ENCODE measurements at places on chromosomes 5 and 9.
A peak's percentile ranks its signal among the peaks of the same experiment; 100 is the strongest.

- DNase-seq = no peak
These were observed 228.3 kb downstream of the PDE4D start for GRCh38 chr5:59665086-59665831.

DNA sequence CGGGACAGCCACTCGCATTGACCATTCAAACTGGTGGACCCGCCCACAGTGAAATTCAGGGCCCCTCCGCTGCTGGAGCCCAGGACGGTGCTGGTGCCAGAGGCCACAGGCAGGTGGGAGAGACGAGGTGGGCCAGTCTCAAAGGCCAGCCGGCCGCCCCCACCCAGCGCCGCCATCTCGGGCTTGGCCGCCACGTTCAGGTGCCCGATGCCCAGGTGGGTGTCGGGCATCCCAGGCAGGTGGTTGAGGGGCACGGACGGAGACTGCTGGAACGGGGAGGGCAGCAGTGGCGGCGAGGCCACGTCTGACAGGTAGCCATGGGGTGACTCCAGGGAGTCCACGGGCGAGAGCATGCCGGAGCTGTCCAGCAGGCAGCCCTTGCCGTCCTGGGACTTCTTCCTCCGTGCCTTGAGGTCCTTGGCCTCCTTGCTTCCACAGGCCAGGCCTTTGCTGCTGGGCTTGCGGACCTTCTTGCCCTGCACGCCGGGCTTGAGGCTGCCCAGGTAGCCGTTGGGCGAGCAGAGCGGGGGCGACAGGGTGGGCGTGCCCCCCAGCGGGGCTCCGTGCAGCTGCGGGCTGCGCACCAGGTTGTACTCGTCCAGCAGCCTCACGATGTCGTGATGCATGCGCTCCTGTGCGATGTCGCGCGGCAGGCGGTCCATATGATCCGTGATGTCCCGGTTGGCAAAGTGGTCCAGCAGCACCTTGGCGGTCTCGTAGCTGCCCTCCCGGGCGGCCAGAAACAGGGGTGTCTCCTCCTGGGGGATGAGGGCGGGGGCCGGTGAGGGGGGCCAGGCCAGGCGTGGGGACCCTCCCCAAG, 14.2 kb upstream of the SEC16A start:
- no peak for DNase-seq

GRCh38 chr9:99013550-99013949, 69.8 kb downstream of the COL15A1 start:
- no peak for DNase-seq

GRCh38 chr9:114777821-114778609, 27.8 kb downstream of the TNFSF15 start:
- no peak for DNase-seq

- DNase-seq = no peak
These were observed 9.3 kb upstream of the NRARP start for GRCh38 chr9:137311171-137311985.

- DNase-seq = no peak
These were observed 232.1 kb downstream of the FBXO4 start for GRCh38 chr5:42157215-42157614.

DNA sequence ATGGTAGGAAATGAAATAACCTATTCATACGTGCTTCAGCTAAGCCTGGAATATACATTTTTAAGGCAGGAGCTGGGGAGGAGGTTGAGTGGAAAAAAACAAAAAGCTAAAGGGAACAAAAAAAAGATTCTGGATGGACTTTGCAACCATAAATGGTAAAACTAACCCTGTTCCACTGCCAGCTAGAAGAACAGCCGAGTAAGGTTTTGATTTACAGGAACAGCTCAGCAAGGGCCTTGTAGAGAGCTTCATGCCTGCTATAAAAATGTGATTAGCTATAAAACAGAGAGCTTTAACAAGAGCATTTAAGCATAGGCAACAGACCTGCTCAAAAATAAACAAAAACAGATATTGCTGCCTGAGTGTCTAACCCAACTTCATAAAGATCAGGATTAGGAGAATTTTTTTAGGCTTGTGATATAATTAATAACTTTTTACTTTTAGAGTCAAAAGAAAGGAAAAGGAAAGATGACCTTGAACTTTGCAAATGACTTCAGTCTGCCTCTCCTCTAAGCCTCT, 194.8 kb downstream of the FBXL7 start:
- DNase-seq = no peak

DNA sequence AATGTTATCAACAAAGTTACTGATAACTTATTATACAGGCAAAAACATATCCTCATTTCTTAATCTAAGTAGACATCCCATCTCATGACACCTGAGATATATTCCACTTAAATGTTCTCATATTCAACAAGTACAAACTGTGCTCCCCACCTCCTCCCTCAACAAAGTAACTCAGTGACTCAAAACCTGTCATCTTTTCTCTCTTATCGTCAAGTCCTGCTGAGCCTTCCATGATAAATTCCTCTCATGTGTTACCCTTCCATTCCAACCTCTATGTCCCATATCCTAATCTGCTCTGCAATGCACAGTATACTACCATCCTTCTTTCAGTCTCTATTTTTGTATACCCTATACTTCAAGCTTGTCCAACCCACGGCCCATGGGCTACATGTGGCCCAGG, 13.6 kb downstream of the RNF145 start:
- no peak for DNase-seq

DNA sequence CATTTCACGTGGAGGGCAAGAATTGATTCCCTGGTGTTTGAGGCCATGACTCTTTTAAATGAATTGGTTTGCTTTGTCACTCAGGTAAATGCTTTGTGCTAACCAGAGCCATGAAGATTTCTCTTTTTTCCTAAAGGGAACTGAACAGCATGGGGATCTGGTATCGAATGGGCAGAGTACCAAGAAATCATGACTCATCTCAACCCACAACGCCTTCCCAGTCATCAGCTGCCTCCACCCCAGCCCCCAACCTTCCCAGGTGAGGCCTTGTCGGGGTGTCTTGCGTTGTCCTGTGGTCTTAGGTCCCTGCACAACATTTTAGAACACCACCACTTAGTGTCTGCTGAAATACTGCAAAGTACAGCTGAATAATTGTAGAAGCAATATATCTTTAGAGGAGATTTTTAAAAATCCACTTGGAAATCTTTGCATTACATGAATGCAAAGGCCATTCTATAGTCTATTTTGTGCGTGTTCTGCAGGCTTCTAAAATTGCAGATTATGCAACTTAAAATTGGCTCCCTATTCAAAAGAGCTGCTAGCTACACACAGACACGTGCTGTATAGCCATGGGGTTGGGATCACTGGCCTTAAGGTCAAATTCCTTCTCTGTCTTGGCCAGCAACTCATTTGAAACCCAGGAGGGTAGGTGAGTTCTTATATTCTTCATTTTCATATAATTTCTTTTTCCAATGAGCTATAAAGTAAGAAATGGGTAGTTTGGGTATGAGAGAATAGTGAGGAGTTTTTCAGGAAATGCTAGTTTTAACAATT, 69.0 kb downstream of the MVB12B start:
- peak; percentile 39 for DNase-seq

DNA sequence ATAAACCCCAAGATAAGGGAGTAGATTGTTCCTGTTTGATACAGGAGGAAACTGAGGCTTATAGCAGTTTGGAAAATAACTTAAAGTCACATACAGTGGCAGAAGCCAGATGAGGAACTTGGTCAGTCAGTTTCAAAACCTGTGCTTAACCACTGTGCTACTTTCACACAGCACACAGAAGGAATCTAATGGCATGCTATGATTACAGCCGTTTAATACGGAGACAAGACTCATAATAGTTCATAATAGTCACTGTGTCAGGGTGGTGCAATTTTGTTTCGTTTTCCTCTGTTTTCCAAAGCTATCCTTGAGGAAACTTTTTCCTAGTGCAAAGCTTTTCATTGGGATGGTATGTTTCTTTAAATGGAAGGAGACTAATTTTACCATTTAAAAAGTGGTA, 112.3 kb downstream of the GCNT1 start:
- DNase-seq = peak; percentile 2

DNA sequence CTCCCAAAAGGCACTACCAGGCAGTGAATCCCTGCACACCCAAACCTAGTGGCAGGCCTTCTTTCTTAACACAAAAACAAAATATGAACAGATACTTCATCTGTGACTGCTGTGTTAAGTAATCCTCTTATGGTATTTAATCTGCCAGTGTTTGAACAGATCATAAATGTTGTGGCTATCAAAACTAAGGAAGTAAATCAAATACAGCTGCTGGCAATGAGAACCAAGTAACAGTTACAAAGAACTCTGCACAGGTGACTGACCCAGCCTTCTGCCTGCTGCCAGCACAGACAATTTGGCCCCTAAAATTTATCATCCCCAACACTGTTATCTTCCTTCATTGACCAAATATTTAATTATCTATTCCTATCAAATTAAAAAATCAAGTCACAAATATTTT, 78.0 kb downstream of the GNAQ start:
- DNase-seq = no peak

DNA sequence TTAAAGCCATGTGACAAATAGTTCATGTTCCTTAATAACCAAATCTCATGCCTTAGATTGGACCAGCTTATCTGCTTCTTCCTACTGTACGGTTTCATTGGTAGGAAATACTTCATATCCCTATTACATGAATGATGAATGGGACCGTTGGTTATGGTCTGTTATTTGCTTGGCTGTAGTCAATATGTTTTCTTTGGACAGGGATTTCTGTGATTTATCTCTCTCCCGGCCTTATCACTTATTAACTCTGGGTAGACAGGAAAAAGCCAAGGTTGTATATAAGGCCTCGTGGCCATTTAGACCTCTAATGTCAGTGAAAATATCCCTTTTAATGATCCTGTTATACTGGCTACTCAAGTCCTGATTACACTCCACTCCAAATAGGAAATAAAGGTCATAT, 330.6 kb downstream of the EBF1 start:
- no peak for DNase-seq

GRCh38 chr9:114372921-114373448, 14.8 kb downstream of the AKNA start:
- no peak for DNase-seq

DNA sequence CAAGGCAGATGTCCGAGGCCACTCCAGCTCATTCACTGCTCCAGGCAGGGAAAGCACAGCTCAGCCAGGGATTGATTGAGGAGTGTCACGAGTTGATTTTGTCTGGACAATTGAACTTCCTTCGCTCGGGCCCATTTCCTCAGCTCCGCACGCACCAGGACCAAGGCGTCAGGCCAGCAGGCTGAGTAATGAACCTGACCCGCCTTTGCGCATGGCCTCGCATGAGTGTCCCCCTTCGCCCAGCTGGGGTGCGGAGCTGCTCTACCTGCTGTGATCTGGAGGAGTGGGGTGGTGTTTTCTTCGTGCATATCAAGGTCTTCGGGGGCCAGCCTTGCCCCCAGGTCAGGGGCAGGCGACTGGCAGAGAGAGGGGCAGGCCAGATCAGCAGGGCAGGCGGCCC, 44.0 kb downstream of the VAV2 start:
- DNase-seq = no peak

DNA sequence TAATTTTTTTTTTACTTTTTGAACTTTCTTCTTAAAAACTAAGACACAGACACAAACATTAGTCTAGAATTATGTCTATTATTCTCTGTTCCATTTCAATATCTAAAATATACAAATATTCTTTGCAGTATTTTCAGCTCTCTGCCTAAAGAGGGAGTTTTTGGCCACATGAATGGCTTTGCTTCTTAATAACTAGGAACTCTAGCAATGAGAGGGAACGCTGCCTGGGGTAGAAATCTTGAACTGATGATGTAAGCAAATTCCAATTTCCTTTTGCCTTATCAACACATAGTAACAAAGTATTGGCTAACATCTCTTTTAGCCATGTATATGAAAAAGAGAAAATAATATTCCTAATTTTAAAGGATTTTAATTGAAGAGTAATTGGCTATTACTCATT, 51.9 kb downstream of the SLC25A46 start:
- DNase-seq = no peak

GRCh38 chr5:117888688-117889087, 1099.7 kb downstream of the DTWD2 start:
- DNase-seq = peak; percentile 11

GRCh38 chr9:97873882-97874281, 20.9 kb downstream of the FOXE1 start:
- DNase-seq = peak; percentile 22

DNA sequence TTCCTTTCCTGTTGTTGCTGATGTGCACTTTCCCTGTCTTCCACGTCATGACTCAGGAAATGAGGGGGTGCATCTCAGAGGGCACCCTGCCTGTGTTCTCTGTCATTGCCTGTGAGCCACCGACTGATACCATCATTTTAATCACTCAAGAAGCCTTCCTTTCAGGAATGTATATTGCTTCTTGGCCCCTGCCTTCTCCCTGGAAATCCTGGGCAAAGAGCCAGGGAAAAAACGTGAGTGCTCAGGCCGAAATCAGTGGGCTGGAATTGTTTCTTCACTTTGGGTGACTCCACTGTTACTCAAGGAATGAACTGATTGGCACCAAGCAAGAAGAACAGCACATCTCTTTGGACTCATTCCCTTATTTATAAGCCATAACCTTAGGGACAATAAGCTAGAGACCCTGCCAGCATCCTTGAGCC, 126.1 kb downstream of the SNX18 start:
- peak; percentile 48 for DNase-seq

- DNase-seq = no peak
These were observed 243.0 kb upstream of the ITGA1 start for GRCh38 chr5:52544738-52545137.

DNA sequence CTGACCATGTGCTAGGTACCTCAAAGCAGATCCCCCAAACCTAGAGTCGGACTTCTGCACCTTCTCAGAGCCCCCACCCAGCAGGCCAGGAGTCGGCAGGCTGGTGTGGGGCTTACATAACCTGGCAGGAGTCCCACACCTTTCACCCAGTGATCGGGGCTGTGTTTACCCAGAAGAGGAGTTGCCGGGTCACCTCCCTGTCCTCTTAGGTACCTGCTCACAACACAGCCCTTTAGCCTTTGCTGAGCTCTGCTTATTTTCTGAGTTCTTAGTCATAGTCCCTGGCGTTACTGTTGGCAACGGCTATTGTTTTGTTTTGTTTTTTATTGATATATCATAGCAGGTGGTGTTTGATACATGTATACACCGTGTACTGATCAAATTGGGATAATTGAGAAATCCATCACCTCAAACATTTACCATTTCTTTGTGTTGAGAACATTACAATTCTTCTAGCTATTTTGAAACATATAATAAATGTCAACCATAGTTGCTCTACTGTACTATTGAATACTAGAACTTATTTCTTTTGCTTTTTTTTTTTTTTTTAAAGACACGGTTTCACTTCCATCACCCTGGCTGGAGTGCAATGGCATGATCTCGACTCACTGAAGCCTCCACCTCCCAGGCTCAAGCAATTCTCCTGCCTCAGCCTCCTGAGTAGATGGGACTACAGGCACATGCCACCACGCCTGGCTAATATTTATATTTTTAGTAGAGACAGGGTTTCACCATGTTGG, 10.4 kb upstream of the EEIG1 start:
- no peak for DNase-seq

DNA sequence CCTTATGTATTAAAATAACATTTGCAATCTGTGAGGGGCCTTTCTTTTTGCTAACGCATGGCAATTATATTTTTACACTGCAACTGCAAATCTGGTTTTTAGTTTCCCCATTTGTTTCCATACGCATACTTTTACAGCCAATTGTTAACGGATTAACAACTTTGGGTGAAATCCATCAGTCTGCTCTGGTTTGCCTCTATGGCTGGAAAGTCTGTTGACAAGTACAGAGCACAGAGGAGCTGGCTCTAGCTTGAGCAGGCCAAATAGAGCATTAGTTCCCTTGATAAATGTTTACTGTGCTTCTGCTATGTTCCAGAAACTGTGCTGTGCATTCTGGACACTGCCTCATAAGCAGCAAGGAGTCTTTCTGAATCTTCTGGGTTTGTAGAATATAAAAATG, 400.4 kb upstream of the KIF2A start:
- no peak for DNase-seq

- DNase-seq = no peak
These were observed 155.8 kb downstream of the FRMD3 start for GRCh38 chr9:83382421-83382820.

GRCh38 chr5:167389537-167389936, 901.9 kb upstream of the WWC1 start:
- DNase-seq = no peak

Data from ACHN (cell line).